NCI-H187 treated with DMSO at 0.1 percent for 48 hours (cell line): ENCODE measurements at places on chromosomes 6 and 20.

DNA sequence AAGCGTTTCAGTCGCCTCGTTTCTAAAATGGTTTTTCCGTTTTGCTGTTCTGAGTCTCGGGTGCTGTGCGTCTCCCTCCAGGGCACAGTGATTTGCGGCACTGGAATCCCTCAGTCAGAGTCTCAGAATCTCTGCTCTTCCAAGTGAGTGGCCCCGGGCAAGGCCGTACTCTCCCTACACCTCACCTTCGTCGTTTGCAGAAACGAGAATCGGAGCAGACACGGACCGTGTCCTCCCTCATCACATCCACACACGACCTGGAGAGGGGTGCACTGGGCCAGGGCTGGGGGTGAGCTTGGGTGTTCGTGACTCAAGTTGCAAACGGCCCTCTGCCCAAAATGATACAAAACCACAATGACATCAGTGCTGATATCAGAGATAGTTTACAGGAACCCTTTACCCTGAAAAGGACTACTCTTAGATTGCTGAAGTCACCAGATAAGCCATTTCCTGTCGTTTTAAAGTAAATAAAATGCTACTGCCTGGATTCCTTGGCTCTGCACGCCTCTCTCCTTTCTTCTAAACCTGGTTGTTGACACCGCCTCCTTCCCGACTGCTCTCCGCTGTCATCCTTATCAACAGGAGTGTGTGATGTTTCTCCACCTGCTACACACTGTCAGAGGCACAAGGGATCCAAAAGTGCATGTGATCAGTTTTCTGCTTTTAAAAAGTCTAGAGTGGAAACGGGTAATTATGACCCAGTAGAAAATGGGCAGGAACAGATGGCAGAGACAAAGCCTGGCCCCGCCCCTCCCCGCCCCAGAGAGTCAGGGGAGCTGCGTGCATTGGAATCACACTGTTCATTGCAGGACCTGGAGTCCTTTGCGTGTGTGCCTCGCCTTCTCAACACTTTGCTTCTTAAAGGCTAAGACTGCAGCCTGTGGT, 38.4 kb downstream of the KIF25 start:
- no peak for DNase-seq

DNA sequence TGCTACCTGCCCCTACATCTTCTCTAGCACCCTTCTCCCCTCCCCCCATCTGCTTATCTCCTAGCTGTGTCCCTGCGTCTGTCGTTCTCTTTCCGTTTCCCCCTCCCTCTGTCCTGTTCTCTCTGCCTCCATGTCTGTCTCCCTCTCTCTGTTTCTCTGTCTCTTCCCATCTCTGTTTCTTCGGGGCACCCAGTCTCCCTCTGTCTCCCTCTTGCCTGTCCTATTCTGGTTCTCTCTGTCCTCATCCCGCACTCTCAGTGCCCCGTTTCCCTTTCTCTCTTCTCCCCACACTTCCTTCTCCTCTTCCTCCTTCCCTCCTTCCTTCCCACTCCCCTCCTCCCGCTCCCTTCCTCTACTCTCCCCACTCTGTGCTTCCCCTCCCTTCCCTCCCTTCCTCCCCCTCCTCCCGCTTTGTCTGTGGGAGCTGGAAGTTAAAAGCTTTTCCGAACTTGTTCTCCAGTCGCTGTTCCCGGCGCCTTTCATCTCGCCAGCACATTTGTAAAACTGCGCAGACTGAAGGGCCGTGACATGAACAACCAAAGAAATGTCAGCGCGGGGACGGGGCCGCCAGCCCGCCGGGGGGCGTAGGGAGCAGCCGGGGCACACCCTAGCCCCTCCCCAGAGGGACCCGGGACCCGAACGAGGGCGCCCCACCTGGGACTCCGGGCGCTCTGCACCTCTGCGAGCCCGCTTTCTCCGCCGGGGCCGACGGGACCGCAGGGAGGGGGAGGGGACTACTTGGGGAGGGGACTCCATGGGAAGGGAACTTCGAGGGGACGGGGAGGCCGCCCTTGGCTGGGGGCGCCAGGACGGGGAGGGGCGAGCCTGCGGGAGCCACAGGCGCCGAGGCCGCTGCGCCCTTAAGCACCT, 4.0 kb upstream of the CDH22 start:
- no peak for DNase-seq

DNA sequence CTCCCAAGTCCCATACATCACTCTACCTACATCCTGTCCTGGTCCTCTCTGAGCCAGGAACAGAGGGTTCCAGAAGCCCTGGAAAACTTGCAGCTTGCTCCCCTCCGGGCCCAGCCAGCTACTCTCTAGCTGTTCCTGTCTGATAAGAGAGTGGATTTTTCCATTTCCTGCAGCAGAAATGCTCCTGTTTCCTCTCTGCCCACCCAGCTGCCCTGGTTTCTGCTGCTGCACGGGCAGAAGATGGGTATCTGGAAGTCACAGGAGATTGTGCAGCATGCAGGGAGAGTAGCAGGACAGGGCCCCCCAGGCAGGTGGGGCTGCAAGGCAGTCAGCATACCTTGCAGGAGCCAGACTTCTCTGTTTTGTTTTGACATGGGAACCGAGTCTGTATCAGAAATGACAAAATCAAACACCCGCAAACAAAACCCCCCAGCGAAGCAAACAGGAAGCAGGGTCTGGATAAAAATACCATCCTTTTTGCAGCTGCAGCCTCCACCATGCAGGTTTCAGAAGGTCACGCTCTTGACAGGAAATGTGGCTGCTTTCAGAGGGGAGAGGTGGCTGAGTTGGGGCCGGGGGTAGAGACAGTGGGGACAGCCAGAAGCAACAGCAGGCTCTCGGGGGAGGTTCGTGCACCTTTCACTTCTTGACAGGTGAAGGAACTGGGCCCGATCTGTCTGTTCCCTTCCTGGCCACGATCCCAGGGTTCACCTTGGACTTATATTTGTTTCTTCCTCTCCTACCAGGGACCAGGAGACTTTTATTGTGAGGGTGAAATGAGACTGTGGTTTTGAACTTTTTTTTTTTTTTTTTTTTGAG, 50.8 kb upstream of the FAM83D start:
- no peak for DNase-seq

GRCh38 chr20:21184819-21185218, 58.9 kb downstream of the KIZ start:
- no peak for DNase-seq

- no peak for DNase-seq
Measured at GRCh38 chr6:130377915-130378314, 12.1 kb downstream of the TMEM200A start.

DNA sequence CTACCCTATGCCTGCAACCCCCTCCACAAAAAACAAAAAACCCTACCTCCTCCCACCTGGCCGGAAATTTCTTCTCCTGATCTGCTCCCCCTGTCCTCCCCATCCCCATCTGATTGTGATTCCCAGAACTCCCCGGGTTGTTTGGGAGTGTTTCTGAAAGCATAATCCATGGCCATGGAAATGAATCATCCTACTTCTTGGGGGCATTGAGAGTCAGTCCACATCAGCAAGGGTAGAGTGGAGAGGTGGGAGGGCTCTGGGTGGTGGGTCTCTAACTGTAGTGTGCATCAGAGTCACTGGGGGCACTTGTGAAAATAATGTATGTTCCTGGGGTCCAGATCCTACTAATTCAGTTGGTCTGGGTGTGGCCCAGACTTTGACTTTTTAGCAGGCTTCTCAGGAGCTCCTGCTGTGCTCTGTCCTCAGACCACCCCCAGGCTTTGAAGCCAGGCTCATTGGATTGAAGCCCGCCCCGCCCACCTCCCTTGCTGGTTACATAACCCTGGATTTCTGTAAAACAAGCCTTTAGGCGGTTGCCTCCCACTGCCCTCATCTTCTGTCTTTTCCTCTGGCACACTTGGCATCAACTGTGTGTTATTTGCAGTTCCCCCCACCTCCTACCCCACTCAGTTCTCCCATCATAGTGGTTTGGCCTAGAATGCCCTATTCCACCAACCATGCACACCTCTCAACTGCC, 10.5 kb downstream of the PIGT start:
- DNase-seq = no peak

- DNase-seq = no peak
Measured at GRCh38 chr6:49980898-49981297, 11.5 kb upstream of the DEFB113 start.

DNA sequence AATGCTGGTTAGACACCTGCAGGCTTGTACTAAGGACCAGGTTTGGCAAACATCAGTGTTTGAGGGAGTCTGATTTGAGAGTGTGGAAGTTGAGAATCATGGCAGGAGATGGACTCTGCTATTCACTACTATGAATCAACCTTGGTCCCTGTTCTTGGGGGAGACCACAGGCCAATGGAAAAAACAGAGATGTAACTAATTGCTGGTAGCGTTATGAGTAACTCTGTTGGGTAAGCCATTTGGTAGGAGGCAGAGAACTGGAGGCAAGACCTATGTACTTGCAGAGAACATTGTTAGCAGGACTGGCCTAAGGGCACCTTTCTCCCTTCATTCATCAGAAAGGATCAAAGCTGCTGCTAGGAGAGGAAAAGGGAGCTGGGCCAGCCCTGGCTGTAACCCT, 8.3 kb upstream of the WFDC2 start:
- DNase-seq = no peak

DNA sequence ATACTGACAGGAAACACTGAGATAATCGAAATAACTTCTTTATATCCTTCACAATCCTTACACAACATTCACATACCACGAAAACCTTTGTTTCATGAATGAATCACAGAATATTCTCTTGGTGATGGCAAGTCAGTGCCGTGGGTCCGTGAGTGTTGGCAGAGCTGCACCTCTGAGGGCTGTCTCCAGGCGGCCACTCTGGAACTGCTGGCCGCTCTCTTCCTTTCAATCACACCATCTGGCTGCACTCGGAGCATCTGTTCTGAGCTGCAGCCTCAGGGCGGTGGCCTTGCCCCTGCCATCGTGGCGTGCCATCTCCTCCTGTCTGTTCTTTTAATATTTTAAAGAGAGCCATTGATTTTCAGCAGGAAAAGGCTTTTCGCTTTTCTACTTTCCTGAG, 129.4 kb upstream of the AFDN start:
- DNase-seq = no peak

DNA sequence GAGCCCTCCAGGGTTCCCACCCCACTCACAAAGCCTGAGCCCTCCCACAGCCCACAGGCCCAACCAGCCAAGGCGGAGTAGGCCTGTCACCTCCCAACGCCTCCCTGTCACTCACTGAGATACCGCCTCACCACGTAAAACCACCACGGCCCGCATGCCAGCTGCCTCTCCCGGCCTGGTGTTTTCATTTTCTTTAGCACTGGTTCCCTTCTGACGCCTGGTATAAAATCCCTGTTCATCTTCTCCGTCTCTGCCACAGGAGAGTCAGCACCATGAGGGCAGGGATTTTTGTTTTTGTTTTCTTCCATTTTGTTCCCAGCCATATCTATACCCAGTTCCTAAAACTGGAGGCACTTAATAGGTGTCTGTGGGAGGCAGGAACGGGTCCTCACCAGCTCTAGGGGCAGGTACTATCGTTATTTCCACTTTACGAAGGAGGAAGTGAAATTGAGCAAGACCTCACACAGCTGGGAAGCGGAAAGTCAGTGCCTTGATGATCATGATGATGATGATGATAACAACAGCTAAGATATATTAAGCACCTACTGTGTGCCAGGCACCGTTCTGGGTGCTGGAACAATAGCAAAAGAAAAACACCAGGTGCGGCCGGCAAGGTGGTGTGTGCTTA, 58.6 kb downstream of the SNAI1 start:
- DNase-seq = no peak

GRCh38 chr6:165487347-165487746, 175.7 kb downstream of the PDE10A start:
- DNase-seq = no peak

GRCh38 chr6:84521511-84521910, 242.9 kb downstream of the TBX18 start:
- no peak for DNase-seq

GRCh38 chr20:32877507-32877906, 18.8 kb downstream of the EFCAB8 start:
- no peak for DNase-seq

GRCh38 chr6:106099235-106099537, 13.1 kb downstream of the PRDM1 start:
- no peak for DNase-seq

DNA sequence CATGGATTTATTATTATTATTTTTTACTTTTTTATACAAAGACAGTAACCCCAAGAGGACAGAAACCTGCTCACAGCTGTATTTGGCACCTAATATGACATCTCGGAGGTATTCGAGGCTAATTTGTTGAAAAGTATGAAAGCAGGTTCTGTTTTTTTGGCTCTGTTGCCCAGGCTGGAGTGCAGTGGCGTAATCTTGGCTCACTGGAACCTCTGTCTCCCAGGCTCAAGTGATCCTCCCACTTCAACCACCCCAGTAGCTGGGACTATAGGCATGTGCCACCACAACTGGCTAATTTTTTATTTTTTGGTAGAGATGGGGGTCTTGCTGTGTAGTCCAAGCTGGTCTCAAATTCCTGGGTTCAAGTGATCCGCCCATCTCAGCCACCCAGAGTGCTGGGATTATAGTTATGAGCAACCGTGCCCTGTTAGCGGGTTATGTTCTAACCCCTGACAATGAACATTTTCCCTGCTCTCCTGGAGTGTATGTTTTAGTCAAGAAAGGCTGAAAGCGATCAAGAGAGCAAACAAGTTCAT, 53.7 kb upstream of the ZNF217 start:
- no peak for DNase-seq

DNA sequence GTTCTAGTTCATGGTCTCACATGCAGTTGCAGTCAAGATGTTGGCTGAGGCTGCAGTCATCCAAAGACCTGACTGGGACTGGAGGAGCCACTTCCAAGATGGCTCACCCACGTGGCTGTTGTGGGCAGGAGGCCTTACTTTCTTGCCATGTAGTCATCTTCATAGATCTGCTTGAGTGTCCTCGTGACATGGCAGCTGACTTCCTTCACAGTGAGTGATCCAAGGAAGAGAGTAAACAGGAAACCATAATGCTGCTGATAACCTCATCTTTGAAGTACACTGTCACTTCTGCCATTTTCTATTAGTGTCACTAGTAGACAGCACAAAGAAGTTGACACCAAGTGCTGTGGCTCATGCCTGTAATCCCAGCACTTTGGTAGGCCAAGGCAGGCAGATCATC, 40.1 kb upstream of the AKIRIN2 start:
- DNase-seq = no peak

- DNase-seq = no peak
Measured at GRCh38 chr6:157261606-157262005, 61.7 kb downstream of the TMEM242 start.

GRCh38 chr6:155171109-155171746, 92.6 kb upstream of the CLDN20 start:
- no peak for DNase-seq

DNA sequence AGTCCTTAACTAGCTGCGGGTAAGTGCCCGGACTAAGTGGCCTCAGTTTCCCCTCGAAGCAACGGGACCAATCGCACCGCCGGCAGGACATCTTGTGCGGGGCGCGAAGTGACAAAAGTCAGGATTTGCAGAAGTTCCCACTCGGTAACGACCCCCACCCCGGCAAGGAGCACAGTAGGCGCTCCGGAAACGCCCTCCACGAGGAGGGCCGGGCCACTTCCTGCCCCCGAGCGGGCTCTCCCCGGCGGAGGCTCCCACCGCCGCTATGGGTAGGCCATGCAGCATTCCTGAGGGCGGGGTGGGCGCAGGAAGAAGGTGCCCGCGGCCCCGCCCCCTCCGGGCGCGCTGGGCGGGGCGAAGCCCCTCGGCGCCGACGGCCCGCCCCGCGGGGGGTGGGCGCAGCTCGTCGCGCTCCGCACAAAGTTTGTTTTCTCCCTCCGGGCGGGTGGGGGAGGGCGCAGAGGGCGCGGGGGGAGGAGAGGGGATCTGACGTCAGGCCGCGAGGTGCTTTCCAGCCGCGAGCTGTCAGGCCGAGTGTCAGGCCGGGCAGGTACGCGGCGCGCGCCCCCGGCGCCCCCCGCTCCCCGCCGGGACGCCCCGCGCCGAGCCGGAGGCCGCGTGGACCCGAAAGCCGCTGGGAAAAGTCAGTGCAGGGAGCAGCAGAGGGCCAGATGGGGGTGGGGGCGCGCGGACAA, at the start of gene TGIF2:
TGIF2 (plus strand) TSS at position 495 of the 695 bp plus-strand sequence. CDS start 5,178 bp downstream, outside the sequence.
- no peak for DNase-seq
